NCI-H524 treated with DMSO at 0.1 percent for 48 hours (cell line): ENCODE measurements at places on chromosomes 6 and 20.

DNA sequence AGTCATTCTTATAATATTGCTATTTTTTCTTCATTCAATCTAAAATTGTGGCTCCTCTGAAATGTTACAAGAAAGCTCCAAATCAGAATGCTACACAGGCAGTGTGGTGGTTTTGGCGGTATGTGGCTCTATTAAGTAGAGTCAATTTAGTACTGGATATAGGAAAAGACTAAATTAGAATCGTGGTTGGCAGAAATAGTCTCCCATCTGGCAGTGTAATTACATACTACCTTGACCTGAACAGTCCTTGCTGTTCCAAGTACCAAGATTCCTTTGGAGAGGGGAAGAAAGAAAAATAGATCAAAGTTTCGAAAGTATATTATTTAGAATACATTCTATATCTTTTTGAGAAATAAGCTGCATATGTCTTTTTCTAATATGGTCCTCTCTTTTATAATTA, 78.2 kb downstream of the C6orf118 start:
- no peak for DNase-seq

- no peak for DNase-seq
Observed at GRCh38 chr20:37471741-37472235, 49.3 kb upstream of the NNAT start.

DNA sequence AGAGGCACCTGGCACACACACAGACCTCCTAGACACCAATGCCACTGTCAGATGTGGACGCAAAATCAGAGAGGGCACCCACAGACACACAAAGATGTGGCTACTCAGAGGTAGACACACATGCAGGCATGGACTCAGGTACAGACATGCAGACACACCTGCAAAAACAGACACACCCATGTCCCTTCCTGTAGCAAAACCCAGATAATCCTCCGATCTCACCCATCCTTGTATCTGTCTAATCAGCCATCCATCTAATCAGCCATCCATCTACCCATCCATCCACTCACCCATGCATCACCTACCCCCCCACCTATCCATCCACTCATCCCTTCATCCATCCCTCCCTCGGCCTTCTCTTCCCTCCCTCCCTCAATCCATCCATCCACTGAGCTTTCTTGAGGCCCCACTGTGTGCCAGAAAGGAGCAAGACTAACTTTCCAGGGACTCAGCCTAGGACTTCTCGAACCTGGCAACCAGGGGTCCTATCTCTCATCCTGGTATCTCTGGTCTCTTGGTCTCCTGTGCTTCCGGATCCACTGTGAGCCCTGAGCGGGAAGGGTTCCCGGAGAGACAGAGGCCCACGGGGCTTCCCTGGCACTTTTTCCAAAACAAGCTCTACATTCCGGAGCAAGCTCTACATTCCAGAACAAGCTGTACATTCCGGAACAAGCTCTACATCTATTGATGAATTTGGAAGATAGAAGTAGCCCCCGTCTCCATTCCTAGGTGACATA, 1.1 kb upstream of the TGM2 start:
- no peak for DNase-seq

- DNase-seq, result no peak
Observed at GRCh38 chr6:73739096-73739495, 43.1 kb downstream of the CD109 start.

DNA sequence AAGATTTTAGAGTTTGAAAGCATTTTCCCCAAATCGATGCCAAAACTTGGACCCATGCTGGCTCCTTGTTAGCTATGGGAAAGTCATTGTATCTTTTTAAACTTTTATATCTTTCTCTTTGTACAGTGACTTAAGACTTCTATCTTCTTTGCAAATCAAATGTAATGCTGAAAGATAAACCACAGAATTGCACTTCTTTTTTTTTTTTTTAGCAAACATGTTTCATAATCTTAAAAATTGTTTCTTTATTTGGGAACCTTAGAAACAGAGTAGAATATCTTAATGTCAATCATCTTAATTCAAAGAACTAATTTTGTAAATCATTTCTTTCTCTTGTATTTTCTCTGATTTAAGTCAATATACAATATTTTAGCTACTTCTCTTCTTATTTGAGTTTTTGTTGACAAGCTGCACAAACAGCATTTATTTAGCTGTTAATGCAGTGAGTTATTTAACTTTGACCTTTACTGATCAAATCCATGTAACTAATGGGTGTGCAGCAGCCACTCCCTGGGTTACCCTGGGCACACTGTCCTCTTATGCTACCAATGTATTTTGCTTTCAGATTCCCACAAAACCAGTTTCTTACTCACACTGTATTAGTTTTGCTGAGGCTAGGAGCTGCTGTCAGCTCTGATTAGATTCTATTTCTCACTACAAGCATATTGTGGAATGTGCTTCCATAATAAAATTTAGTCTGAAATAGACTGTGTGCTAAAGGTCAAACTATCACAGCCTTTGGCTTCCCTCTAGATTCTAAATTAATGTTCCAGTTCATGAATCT, 279.6 kb downstream of the ADGB start:
- DNase-seq, result no peak

DNA sequence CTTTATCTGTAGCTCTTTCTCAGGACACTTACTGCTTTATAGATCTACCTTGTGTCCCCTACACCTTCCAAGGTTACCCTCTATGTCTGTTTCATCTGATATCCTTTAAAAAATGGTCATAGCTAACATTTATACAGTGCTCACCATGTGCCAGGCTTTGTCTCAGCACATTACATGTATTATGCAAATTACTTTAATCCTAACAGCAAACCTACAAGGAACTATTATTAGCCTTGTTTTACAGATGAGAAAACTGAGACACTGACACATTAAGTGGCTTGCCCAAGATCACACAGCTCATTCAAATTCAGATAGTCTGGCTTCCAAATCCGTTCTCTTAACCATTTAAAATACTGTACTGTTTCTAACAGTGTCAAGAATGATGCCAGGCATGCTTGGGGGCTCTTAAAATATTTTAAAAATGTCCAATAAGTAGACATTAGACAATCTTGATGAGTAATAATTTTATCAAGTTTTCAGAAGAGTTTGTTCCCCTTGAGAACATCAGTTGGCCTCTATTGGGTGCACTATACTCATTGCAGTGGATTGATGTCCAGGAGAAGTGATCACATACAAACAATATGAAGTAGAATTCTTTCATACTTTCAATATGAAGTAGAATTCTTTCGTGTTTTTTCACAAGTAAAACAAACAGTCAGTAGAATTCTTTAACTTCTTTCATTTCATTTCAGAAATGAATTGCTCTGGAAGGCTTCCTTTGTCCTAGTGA, 69.6 kb downstream of the DNAH8 start:
- DNase-seq, result no peak
